Stimulated activated CD8-positive, alpha-beta memory T cell treated with anti-CD3 and anti-CD28 coated beads, Interleukin-15, amount 100 ng/mL, for 24 hours (primary cell): ENCODE measurements at places on chromosomes 7 and 10.

DNA sequence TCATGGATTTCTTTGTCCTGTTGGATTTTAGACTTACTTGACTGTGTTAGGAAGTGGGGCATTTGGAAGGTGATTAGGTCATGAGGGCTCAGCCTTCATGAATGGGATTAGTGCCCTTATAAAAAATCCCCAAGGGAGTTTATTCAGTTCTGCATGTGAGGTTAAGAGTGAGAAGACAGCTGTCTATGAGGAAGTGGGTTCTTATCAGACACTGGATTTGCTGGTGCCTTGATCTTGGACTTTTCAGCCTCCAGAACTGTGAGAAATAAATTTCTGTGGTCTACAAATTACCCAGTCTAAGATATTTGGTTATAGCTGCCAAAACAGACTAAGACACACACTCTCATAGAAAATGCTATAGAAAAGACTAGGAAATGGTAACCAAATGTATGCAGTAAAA is 724.7 kb upstream of the FZD8 start:
- DNase-seq, result no peak

DNA sequence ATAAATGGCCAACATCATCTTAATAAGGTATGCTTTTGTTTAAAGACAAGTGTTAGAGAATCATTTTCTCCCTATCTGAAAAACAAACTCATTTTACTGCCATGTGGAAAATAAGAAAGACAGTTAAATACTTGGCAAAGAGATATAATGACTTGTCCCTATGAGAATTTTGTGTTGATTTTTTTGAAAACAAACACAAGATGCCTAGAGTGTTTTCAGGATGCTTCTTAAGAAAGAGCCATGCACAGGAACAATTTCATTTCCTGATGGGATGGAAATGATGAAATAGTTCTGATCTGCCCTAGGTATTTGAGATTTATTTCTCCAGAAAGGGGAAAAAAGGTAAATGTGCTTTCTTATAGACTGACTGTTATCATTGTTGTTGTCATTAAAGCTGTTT is 237.5 kb upstream of the GNAI1 start:
- no peak for DNase-seq

DNA sequence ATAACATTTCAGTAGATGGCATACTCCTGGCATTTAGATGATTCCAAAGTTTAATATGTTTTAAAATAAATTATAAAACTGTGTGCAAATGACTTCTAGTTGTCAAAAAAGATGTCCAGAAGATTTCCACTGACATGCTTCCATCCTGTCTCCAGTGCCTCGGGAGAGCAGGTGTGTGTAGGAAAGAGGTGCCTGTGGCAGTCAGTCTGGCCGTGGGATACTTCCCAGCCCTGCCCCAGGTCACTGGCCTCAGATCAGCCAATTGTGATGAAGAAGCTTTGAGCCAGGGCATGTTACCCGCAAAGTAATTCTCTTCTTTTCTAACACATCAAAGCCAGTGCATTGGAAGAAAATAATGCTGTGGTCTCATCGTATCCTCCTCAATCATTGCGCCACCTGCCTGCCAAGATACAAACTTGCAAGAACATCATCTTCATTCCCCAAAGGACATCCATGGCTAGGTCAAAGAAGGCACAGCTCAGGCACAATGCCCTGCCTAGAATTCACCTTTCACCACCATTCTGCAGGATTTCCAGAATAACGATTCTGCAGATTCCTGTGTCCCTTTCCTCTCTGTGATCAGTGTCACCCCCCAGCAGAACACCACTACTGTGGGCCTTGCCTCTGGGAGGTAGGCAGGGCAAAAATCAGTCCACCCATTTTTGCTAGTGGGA is 6.3 kb upstream of the KCNMA1 start:
- no peak for DNase-seq

DNA sequence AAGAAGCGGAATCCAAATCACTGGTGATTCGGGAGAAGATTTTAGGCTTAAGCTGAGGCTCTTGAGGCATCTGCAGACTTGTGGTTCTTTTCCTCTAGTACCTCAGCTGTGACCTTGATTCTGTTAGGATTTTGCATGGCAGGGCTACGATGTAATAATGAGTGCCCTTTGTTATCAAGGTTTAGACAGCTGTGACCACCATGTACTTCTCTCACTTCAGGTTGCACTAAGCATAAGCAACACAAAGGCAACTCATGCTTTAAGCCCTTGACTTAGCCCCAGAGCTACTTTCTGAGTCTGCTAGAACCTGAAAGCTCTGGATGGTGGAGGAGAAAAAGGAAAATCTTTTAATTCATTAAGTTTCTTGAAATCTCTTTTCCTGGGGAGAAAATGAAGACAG is 1052.3 kb upstream of the PHF14 start:
- no peak for DNase-seq

GRCh38 chr7:140403878-140404564 is at the start of gene RAB19:
Gene RAB19, plus strand, starts transcription at chr7:140404058. Its CDS starts 3,589 bp downstream, at chr7:140407647.
- no peak for DNase-seq

GRCh38 chr10:91033324-91033950 is 112.5 kb upstream of the ANKRD1 start:
- no peak for DNase-seq

- peak; percentile 29 for DNase-seq
These were observed 63.9 kb upstream of the GSDME start for GRCh38 chr7:24821045-24821753.

DNA sequence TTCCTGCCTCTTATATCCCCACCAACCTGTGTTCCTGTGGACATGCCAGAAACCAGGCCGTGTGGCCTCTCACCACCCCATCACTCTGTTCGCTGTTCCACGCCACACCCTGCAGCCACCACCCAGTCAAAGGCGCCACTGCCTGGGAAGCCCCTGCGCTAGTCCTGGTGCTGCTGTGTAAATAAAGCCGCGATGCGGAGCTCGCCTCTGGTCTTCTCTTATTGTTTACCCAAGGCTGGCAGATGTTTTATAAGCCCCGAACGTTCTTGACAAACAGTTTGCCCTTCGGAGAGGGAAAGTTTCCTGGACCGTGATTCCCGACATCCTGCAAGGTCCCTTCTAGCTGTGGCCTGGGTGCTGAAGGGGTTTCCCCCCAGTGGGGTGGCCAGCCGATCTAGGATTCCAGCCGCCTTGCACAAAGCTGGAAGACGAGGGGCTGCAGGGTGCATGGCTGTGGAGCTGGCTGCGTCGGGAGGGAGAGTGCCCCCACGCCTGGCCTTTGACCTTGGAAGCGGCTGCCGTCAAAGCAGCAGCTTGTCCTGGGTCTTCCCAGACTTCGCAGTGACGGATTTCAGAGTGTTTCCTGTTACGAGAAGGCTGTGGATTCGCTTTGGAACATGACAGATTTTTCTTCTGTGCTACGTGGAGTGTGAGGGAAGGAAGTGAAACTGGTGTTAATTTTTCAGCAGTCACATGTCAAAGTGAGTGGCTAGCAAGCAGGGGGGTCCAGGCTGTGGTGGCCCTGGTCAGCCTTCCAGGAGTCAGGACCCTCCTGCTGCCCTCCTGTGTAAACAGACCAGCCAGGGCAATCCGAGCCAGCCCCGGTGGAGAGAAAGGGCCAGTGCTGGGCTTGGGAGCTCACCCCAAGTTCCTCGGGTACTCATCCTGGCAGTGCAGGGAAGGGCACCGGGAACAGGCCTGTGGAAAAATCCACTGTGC is 61.6 kb downstream of the LHPP start:
- DNase-seq, result no peak

GRCh38 chr10:100036850-100037249 is 27.1 kb upstream of the DNMBP start:
- no peak for DNase-seq

- DNase-seq, result no peak
These were observed 227.5 kb downstream of the LRMDA start for GRCh38 chr10:75658915-75659314.

- no peak for DNase-seq
These were observed 19.1 kb downstream of the RNF133 start for GRCh38 chr7:122679813-122680212.

DNA sequence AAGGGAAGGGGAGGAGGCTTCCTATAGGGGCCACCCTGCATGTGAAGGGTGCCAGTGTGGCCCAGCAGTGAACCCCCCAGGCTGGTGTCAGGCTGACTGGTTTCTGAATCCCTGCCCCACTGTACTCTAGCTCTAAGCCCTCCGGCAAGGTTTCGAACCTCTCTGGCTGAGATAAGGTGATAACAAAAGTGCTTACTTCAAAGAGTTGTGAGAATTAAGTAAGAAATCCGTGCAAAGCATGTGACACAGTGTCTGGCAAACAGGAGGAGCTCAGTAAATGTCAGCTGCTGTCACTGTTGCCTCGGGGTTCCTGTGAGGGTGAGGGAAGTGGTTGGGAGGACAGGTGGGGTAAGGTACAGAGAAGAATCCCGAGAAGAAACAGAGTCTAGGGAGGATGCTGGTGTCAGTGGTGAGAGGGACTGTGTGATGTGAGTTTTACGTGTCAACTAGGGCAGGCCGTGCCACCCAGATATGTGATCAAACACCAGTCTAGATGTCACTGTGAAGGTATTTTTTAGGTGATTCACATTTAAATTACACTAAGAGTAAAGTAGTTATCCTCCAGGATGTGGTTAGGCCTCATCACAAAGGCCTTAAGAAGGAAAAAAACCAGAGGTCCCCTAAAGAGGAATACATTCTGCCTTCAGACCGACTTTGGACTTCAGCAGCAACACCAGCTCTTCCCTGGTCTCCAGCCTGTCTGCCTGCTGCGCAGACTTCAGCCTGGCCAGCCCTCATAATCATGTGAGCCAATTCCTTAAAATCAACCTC is 64.4 kb downstream of the BPGM start:
- no peak for DNase-seq

DNA sequence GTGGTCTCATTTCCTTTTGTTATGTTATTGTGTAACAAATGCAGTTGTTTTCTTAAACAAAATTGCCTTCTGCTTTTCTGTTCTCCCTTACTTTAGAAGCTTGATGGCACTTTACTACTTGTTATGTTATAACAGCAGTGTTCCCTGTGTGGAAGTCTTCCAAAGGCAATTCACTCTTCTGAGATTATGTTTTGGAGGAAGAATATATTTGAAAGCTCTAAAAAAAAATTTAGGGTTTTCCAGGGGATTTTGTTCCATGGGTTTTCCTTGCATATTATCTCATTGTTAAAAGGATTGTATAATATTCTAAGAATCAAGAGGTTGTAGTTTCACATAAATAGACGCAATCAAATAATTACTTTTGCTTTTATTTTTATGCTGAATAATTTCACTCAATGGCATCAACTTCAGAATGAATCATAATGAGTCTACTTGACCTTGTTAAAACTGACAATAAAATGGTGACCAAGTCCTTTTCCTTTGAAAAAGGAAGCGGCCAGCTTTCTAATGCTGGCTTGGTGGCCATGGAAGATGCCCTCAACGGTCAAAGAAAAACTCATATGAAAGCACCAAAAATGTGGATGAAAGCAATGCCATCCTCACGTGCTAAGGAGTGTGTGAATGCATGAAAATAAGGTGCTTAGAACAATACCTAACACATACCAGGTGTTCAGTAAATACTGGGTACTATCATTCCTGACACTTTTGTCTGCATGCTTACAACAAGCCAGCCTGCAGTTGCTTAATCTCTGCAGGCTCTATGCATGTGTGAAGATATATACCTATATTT is 92.4 kb upstream of the KLF6 start:
- DNase-seq, result no peak

DNA sequence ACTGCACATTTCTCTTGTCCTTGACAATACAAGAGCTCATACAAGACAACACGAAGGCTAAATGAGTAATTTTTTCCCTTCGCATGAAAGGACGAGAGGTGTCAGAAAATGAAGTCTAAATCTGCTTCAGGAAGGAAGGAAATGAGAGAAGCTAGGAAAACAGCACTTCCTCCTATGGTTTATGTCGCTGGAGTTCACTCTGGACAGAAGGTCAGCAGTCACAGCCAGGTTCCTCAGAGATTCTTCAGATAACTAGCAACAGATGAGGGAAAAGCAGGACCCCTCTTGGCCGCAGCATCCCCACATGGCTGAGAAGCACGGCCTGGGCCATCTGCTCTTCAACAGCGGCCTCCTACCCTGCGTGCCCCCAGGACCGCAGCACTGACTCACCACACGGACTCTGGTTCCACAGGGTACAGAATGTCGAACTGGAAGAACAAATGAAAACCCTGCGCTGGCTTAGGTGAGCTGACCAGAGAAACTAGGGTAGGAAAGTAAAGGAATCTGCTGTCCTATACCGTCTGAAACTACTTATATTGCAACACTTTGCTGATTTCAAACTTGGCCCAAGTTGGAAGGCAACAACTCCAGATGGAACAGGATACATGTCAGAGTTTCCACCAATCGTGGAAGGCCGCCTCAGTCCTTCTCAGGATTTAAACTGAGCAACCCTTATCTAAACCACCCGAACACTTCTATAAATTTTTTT is 26.3 kb downstream of the DNMBP start:
- DNase-seq, result no peak

GRCh38 chr7:132123773-132124172 is 452.5 kb downstream of the PLXNA4 start:
- DNase-seq, result no peak

DNA sequence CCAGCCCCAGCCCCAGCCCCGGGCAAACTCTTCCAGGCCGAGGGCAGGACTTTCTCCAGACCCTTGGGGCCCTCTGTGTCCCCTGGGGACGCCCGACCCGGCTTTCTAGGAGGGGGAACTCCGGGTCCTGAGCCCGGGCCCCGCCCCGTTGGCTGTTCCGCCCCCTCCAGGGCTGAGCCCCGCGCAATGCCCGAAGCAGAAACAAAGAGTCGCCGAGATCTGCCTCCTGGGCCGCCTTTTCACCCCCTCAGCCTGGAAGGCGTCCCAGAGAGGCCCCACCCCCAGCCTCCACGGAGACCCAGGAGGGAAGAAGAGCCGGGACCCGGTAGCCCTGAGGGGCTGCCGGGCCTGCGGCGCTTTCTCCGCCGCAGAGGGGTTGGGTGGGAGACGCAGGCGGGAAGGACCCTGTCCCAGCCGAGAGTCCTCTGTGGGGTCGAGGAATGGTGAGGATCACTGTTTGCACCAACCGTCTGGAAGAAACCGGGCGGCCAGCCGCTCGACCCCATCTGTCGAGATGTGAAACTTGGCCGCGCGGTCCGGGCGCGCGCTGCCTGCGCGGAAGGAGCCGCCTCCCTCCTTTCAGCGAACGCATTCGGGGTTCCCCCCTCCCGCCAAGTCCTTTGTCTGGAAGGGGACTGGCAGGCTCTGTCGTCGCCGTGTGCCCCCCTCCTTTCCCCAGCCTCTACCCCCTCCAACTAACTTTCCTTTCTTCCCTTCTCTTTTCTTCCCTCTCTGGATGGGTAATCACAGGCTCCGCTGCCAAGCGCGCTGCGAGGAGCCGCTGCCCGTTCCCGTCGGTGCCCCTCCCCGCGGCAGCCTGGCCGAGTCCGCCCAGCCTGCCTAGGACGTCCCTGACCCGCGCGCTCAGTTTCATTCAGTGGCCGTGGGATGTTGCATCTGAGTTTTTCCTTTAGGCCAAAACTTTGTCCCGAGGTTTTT is 10.2 kb downstream of the EN2 start:
- no peak for DNase-seq

DNA sequence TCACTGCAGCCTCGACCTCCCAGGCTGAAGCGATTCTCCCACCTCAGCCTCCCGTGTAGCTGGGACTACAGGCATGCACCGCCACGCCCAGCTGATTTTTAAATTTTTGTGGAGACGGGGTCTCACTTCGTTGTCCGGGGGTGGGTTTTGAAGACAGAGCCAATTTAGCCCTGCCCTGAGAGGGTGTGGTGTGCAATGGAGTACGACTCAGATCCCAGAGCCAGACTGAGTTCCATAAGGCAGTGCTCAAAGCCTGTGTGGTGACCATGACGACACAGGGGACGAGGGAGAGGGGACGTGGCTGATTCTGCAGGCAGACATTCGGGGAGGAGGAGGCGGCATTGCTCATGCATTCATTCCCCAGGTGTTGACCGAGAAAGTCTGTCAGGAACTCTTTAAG is 72.1 kb downstream of the ZMIZ1 start:
- DNase-seq, result no peak

- no peak for DNase-seq
These were observed 268.0 kb upstream of the SEMA3D start for GRCh38 chr7:85454904-85455303.
